ENCODE measurements at places on chromosomes 5 and 9.
A peak's percentile ranks its signal among the peaks of the same experiment; 100 is the strongest.

- no peak for DNase-seq
Observed at GRCh38 chr9:110123341-110124095, 84.4 kb downstream of the C9orf152 start.

DNA sequence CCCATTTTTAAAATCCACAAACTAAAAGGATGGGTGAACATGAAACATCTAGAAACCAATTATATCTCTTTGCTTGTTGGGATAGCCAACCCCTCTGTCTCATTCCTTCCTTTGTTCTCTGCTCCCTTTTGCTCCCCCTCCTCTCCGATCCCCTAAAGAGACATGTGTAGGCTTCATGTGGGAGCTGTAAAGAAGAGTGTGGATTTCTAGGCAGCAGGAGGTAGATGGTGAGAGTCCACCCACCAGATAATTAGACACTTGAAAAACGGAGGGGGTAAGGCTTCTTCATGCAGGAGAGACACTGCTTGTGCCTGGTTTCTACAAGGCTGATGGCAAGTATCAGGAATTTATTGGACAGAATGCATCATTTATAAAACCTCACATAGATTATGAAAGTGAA lies 27.3 kb upstream of the CFAP157 start:
- DNase-seq, result no peak

DNA sequence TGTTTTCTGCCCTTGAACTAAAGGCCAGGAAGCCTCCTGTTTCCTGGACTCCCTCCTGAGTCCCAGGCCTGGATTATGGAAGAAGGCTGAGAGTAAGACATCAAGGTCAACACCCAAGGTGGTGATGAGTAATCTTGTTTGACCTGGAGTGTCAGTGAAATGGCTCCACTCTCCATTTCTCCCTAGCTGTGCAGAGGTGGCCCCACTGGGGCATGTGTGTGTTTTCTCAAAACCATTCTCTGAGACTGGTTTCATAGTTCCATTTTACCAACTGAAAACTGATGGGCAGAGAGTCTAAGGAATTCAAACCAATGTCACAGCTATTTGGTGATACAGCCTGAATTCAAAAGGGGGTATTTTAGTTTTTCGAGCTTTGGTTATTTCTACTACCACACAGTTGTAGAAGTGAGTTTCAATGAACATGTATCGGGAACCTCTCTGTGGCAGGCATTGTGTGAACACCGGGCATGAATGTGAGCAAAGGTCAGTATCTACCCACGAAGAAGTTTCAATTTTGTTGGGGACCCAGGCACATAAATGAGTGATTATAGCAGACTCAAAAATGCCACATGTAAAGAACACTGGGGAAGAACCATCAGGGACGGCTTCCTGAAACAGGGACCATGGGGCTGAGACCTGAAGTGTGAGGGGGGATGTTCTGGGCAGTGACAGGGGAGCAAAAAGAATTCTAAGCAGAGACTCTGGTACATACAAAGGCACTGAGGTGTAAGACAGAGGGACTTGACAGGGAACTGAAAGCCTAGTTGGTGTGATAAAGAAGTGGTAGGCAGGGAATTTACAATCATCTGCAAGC lies 269.6 kb upstream of the KLF4 start:
- no peak for DNase-seq

GRCh38 chr5:153559926-153560325 lies 69.5 kb downstream of the GRIA1 start:
- no peak for DNase-seq

GRCh38 chr5:53288511-53288910 lies 179.0 kb upstream of the MOCS2 start:
- DNase-seq, result no peak

- DNase-seq, result no peak
Observed at GRCh38 chr5:128536254-128537220, 1.5 kb downstream of the FBN2 start.

GRCh38 chr5:66814146-66814991 lies 218.2 kb downstream of the MAST4 start:
- DNase-seq, result peak; percentile 20

GRCh38 chr5:112681481-112681908 lies 56.2 kb upstream of the APC start:
- no peak for DNase-seq

- no peak for DNase-seq
Observed at GRCh38 chr5:179229331-179229831, 115.9 kb downstream of the ADAMTS2 start.

DNA sequence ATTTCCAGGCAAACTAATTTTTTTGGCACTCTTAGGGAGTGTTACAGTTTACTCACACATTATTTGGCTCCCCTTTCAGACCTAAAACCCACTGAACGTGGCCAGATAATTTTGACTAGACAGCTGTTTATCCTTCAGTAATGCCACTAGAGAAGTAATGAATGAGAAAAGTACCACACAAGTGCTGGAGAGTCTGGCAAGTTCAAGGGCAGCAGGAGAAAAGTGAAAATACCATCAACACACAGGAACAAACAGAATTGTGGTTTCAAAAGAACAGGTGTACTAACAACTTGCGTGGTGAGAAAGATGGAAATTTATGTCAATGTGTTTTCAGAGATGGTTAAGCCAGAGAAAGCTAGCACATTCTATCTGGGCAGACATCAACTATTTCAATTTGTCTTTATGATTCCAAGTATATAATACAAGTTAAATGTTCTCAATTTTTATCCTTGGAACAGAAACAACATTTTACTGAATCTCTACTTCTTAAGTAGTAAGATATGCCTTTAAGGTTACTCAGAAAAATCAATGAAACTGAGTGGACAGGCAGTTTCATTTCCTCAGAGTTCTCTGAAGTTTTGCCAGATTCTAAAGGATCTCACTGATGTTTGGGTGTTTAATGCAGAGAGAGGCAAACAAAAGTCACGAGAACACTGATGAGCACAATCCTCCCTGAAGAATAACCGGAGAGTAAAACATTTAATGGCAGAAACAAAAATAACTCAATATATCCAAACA lies 91.0 kb downstream of the ARSB start:
- DNase-seq, result peak; percentile 43

GRCh38 chr9:35710818-35711500 lies 21.0 kb downstream of the TLN1 start:
- DNase-seq, result no peak

DNA sequence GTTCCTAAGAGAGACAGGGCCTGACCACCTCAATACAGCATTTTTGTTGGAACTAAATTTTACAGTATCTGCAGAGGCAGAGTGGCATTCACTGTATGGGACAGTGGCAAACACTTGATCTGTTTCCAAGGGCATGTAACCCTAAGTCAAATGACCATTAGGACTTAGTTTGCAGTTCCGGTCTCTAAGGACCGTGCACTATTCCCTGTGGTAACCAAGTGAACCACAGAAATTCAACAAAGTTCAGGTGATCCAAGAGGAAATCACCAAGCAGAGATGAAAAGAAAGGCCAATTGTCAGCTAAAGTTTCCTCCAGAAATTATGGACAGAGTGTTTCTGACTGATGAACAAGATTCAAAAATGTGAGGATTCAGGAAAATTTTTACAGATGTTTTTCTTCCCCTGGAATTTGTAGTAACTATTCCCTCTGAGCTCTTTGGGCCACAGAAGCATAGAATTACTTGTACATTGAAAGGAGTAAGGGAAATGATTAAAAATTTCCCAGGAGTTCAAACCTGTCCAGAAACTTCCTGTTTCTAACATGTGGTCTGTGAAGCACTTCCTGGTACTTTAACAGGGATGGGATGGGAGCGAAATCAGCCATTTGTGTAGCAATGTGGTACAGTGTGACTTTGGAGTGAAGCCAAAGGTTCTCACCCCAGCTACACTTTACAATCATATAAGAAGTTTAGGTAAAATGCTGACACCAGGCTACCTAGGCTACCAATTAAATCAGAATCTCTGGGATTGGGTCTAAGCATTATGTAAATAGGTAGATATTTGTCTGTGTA lies 266.1 kb upstream of the MAP3K1 start:
- DNase-seq, result no peak

DNA sequence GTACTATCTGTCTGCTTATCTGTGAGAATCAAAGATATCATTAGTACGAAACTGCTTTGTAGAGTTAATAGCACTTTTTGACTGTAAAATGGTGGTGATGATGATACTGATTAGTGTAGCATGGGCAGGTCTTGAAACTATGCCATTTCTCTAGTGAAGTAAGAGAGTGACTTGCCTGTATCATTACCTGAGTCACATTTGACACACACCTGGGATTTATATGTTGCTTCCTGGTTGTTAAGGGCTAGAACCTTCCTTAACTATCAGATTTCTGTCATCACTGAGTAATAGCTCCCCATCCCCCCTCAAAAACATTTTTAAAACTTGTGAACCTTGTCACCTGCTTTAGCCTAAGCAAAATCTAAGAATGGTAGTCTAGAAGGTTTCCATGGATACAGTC lies 135.6 kb upstream of the RORB start:
- no peak for DNase-seq

- DNase-seq, result no peak
Observed at GRCh38 chr5:2557435-2557834, 194.0 kb downstream of the IRX2 start.

DNA sequence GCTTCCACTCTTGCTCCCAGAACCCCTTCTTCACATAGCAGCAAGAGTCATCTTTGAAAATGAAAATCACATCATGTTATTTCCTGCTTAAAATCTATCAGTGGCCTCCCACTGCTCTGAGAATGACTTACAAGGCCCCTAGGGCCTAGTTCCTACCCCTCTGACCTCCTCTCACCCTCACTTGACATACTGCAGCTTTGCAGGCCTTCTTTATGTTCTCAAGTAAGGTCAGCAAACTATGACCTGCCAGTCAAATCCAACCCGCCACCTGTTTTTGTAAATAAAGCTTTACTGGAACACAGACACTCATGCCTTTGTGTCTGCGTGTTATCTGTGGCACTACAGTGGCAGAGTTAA lies 185.7 kb downstream of the NR3C1 start:
- no peak for DNase-seq

GRCh38 chr5:115842952-115843351 lies 1.2 kb downstream of the AP3S1 start:
- DNase-seq, result no peak

DNA sequence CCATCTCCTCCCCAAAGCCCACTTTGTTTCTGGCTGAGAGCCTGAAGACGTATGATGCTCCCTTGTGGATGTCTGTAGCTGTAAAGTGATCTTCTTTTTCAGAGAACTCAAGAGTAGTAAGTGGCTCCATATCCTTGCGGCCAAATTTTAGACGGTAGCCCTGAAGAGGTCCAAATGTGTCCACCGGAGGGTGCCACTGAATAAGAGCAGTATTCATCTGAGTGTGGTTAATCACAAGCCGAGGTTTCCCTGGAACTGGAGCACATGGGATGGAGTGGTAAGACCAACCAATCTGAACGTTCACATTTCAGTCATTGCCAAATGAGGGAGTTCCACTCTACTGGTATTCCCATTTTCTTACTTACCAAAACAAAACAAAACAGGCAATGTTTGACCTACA lies 686.5 kb upstream of the DMAC1 start:
- DNase-seq, result no peak

- DNase-seq, result no peak
Observed at GRCh38 chr5:12272389-12272788, 368.1 kb upstream of the CTNND2 start.

All from DMS79 treated with DMSO at 0.1 percent for 48 hours (cell line).